Pancreas (tissue), 10 donors: ENCODE measurements at places on chromosomes 4 and X. TPM values are rescaled to one million over a fixed set of nuclear protein-coding genes. Genes with fewer than 3 reads are reported as not detected.

DNA sequence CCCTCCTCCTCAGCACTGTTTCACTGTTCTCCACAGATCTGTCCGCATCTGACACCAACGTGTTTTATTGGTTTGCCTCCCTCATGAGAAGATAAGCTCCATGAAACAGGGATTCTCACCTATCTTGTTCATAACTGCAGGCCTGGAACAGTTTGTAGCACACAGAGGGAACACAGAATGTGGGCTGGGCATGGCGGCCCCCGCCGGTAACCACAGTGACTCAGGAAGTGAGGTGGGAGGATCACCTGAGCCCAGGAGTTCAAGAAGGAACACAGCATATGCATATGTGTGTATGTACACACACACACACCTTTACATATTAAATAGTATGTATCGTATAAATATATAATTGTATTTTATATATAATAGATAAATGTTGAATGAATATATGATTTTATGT is 168.6 kb downstream of the AFAP1 start:
- DNase-seq = no peak

- no peak for DNase-seq
Measured at GRCh38 chr4:96776920-96777527, 937.1 kb downstream of the PDHA2 start.

GRCh38 chr4:102169345-102169744 is 175.9 kb downstream of the SLC39A8 start:
- no peak for DNase-seq

- no peak for DNase-seq
Measured at GRCh38 chrX:38960137-38960536, 158.9 kb downstream of the MID1IP1 start.

DNA sequence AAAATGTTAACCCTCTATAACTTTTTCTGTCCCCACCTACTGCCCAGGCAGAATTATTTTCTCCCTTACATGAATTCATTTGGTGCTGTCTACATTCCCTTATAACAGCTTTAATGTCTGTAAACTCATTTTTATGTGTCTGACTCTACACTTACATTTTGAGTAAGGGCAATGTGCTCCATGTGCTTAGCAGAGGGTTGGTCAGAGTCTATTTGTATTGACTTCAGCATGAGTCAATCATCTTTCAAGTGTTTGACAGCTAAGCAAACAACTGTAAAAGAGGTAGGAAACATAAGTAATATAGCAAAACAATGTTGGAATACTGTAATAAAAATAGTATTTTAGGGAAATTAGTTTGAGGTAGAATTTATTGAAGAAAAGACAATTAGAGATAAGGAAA is 6.3 kb downstream of the IL15 start:
- DNase-seq = no peak

GRCh38 chr4:5192678-5193077 is 141.4 kb downstream of the STK32B start:
- no peak for DNase-seq

DNA sequence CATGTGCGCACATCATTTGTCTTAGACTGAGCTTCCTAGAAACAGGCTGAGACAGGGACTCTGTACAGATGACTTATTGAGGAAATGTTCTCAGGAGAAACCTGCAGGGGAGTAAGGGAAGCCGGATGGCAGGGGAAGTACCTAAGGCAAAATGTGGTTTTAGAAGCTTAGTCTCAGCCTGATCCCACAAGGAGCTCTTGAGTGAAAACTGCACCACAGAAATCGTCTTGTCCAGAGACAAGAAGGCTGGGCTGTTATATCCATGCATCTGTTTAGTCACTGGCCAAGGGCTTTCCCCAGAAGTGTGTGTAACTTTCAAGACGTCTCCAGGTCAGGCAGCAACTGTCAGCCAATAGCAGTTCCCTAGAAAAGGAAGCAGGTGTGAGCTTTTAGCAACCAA is 86.0 kb downstream of the FUNDC1 start:
- DNase-seq = no peak

DNA sequence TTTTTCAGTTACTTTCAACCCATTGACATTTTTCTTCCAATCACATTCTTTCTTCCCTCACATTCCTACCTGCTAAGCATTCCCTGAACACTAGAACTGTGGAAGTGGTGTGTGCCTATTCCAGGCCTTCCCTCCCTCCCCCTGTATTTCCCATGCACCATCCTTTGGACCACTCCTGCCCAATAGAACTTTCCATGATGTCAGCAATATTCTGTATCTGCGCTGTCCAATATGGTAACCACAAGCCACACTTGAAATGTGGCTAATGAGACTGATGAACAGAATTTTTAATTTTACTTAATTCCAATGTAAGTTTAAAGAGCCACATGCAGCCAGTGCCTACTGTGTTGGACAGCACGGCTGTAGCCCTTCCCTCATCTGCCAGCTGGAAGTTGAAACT is 57.5 kb downstream of the DCTD start:
- no peak for DNase-seq

The OPRPN gene
- not detected for total RNA-seq

The P2RY4 gene
- not detected for total RNA-seq

The CPLX1 gene
- 0.63 TPM for total RNA-seq

The S100P gene
- not detected for total RNA-seq
